ENCODE measurements at places on chromosomes 4 and X.
A peak's percentile ranks its signal among the peaks of the same experiment; 100 is the strongest.

DNA sequence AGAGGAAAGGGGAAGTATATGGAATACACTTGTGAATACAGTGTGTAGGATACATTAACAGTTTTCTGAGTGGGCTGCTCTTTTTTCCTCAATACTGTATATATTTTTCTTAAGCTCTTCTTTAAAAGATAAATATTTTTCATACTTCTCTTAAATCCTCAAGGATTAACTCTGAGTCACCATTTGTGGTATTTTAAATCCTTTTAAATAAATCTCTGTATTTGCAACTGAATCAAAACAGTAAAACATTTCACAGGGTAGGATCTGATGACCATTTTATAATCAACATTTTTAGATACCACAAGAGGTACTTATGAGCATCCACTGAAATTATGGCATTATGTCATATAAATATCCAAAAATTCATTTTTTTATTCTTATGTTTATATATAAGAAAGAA lies 87.6 kb downstream of the GAB1 start:
- no peak for DNase-seq

DNA sequence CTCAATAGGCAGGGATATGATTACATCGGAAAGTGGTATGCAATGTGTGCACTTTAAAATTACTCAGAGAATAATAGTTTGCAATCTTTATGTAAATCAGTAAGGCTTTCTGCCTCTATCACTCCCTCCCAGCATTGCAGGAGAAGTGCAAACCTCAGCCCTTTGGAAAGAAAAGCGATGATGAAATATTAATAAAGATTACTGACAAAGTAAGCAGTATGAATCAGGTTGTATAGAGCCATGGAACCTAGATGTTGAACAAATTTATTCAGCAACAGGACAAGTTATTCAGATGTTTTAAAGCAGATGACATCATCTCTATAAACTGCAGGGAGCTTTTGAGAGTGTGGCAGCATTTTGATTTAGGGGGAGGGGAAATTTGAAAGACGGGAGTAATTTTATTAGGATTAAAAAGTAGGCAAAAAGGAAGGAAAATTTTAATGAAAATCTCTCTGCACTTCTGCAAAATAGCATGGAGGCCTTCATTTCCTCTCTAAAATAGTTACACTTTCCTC lies 631.7 kb upstream of the GRIA3 start:
- no peak for DNase-seq

DNA sequence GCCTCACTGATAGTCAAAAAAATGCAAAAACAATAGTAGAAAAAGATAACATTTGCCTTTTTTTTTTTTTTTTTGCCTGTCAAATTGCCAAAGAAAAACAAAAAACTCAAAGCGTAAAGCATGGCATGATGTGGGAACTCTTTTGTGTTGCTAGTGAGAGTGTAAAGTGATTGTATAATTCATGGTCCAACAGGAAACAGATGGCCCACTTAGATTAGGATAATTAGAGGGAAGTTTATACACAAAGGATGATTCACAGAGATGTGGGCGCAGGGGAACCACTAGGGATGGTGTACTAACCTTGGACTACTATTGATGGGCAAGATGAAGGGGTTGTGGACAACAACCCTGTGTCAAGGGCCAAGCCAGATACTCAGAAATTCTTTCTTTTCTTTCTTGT lies 16.4 kb downstream of the MCUB start:
- DNase-seq, result peak; percentile 54

- DNase-seq, result no peak
Observed at GRCh38 chr4:2058264-2059045, 672 bp upstream of the NAT8L start.

- DNase-seq, result no peak
Observed at GRCh38 chrX:100710816-100711215, 21.1 kb downstream of the SYTL4 start.

- no peak for DNase-seq
Observed at GRCh38 chr4:123014038-123014437, 91.6 kb upstream of the NUDT6 start.

DNA sequence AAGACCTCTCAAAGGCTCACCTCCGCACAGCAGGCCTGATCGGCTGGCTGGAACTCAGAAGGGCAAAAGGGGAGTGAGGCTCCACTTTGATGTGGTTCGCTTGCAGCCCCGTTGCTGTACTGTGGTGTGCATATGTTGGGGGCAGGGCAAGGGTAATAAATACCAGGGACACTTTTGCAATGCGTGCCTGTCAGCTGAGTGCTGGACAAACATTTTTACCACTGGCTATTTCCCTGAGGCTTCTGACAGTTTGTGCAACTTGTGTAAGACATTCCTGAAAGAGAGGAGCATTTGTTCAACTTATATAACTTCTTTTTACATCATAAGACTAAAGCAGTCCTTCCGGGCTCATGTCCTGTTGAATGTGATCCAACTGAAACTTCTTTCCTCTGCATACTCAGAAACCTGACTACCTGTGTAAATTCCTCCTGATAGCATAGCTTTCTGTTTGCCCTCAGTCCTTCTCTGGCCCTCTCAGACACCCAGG lies 82.3 kb downstream of the SPRY1 start:
- no peak for DNase-seq

GRCh38 chrX:72203421-72203820 lies 21.9 kb downstream of the PIN4 start:
- no peak for DNase-seq

DNA sequence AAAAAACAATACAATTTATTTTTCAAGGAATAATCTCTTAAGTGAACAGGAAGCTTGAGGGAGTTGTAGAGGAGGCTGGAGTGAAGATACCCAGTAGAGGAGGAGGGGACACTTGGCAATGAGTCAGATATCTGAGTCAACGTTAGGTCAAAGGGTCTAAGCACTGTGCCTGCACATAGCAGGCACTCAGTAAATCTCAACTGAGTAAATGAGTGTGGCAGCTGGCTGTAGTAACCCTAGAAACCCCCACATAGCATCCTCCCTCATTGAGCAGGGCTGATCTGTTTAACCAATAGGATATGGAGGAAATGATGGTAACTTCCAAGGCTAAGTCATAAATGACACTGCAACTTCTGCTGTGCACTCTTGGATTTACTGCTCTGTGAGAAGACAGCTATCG lies 186.0 kb upstream of the FAM241A start:
- no peak for DNase-seq

- no peak for DNase-seq
Observed at GRCh38 chr4:134024251-134024650, 177.3 kb downstream of the PABPC4L start.

DNA sequence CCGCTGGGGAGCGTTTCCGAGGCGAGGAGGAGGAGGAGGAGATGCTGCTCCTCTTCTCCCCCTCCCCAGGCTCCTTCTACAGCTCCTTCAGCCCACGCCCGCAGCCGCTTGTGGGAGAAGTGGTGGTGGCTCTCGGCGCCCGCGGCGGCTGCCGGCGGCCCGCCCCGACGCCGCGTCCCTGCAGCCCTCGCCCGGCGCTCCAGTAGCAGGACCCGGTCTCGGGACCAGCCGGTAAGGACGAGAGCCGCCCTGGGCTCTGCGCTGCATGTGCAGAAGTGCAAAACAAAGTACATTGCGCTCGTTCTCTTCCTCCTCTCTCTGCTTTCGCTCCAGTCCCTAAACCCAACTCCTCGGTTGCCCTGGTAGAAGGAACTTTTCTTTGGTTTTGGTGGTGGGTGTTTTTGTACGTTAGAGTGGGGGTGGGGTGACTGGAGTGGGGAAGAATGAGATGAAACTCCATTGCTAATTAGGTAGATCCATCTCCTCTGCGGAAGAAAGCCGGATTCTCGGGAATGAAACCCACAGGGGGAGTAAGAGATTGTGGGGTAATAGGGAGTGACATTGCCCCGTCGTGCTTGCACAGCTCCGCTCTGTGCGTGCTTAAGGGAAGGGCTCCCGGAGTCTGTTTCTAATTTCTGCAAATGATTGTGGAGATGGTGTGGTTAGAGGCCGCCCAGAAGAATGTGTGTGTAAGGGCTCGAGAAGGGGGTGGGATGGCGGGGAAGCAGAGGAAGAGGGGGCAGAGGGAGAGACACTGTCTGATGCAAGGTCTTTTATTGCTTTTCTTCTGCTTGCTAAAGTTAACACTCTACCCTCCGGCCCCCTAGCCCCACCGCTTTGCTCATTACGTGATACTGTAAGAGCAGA lies 677 bp downstream of the PTPN13 start:
- peak; percentile 29 for DNase-seq

DNA sequence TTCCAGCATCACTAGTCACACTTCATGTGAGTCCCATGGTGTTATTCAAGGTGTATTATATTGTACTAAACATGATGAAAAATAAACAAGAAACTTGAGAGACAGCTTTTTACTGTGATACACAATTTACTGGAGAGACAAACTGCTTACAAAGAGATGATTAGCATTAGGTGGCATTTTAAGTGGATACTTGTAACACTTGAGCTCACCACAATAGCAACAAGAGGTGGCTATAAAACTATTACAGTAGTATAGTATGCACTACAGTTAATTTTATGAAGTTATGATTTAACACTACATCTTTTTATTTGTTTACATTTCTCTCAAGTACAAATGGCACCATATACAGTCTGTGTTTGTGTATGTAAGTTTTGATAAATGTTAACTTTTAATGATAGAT lies 246.6 kb downstream of the PARM1 start:
- DNase-seq, result no peak

DNA sequence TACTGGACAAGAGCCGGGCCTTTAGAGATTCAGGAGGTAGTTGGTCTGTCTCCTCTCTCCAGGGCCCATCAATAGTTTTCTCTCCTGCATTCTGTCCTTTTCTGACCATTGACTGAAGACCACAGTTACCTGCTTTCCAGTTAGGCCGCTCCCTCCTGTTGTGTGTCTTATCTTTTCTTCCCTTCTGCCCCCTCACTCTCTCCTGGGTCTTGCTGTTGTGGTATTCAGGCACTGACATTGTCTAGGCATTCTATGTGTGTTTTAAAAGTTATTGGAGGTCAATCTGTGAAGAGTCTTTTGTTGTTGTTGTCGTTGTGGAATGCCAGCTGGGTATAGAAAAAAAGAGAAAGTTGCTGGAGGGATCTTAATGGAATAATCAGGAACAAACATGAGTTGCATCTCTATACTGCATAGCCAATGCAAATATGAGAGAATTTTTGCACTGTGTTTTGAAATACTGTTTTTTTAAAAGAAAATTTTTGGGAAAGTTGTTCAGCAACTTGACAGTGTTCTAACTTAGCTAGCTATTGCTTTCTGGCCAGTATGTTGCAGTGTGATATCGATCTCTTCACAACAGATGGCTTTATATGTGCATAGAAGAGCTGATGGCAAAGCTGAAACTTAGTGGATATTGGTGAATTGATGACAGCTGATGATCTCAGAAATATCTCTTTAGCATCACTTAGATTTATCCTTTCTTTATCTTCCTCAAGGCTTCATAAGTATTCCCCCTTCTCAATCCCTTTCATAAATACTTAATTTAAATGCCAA lies 240.7 kb downstream of the C4orf33 start:
- DNase-seq, result no peak

GRCh38 chr4:26126143-26126718 lies 194.6 kb upstream of the RBPJ start:
- no peak for DNase-seq

- DNase-seq, result no peak
Observed at GRCh38 chr4:98728433-98728832, 70.0 kb upstream of the TSPAN5 start.

DNA sequence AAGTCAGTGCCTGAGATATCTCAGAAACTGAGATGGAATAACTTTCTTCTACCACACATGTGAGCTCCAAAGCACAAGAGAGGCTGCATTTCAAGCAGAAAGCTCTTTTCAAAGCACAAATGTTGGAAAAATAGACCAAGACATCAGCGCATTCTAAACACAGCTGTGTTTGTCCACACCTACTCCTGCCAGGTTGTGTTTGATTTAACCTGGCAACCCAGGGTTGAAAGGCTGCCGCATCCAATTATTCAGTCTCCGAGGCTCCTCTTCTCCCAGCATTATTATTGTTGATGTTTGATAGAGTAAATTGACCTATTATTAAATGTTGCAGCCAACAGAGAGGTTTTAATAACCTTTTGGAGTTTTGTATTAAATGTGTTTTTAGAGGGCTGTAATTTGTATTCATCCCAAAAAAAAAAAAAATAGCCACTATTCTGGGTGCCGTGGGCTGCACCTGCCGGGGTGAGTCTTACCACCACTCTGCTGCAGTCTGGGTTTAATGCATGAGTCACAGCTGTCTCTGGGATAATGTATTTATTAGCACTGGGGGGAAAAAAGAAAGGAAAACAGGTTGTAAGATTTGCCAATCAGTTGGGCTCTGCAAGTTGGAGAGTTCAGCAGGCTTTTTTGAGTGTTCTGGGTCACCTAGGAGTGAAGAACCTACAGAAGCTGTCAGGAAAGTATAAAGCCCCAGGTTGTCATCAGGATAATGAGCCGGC lies 105.2 kb upstream of the NOCT start:
- no peak for DNase-seq

DNA sequence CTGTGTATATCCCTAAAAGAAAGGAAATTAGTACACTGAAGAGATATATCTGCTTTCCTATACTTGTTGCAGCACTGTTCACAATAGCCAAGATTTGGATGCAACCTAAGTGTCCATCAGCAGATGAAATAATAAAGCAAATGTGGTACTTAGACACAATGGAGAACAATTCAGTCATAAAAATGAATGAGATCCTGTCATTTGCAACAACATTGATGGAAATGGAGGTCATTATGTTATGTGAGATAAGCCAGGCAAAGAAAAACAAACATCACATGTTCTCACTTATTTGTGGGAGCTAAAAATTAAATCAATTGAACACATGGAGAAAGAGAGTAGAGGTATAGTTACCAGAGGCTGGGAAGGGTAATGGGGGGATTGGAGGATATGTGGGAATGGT lies 611.9 kb downstream of the STPG2 start:
- no peak for DNase-seq

- DNase-seq, result no peak
Observed at GRCh38 chr4:138689187-138689586, 326.4 kb upstream of the NOCT start.

DNA sequence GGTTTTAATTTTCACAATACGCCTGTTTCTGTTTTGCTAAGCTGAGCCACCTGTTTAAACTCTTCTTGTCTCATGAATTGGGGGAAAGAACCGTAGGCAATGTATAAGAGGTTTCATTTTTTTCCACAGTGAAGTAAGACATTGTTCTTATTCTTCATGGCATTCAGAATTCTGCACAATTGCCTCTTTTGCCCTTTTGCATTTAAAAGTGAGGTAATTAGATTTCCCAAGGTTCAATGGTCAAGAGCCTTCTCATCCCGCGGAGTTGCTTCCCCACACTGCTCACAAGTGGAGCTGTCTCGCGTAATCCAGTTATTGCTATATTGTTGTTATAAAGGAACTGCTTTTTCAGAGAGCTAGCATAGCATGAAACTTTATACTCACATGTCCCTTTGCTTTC lies 90.9 kb upstream of the SPRY1 start:
- no peak for DNase-seq

GRCh38 chr4:152063621-152064240 lies 302.9 kb upstream of the GATB start:
- DNase-seq, result no peak

- DNase-seq, result no peak
Observed at GRCh38 chr4:42237010-42237409, 84.6 kb upstream of the BEND4 start.

GRCh38 chr4:1794809-1795298 lies 1.8 kb downstream of the FGFR3 start:
- no peak for DNase-seq
